Renal cortical epithelial cell (primary cell): ENCODE measurements at places on chromosomes 12 and 14. TPM values are rescaled to one million over a fixed set of nuclear protein-coding genes. Genes with fewer than 3 reads are reported as not detected.

IAPP gene
- not detected in 2 replicates for total RNA-seq

INHBE gene
- total RNA-seq = 1.0 and 3.1 TPM in 2 replicates

CLEC7A gene
- total RNA-seq = 0.05 TPM in 1 of 2 replicates, not detected in the other

EXOC5 gene
- 74.8 and 83.0 TPM in 2 replicates for total RNA-seq

ACACB gene
- 1.9 and 8.9 TPM in 2 replicates for total RNA-seq

CIROP gene
- total RNA-seq = not detected in 2 replicates

PCNX4 gene
- 62.2 and 169 TPM in 2 replicates for total RNA-seq

OR10AD1 gene
- total RNA-seq = not detected in 2 replicates

SLC10A1 gene
- not detected in 2 replicates for total RNA-seq

GALNT6 gene
- 41.6 and 93.3 TPM in 2 replicates for total RNA-seq

TAS2R9 gene
- total RNA-seq = 0.35 TPM in 1 of 2 replicates, not detected in the other

- no peak for DNase-seq
Observed at GRCh38 chr12:31215518-31216232, 110.3 kb downstream of the SINHCAF start.

DNA sequence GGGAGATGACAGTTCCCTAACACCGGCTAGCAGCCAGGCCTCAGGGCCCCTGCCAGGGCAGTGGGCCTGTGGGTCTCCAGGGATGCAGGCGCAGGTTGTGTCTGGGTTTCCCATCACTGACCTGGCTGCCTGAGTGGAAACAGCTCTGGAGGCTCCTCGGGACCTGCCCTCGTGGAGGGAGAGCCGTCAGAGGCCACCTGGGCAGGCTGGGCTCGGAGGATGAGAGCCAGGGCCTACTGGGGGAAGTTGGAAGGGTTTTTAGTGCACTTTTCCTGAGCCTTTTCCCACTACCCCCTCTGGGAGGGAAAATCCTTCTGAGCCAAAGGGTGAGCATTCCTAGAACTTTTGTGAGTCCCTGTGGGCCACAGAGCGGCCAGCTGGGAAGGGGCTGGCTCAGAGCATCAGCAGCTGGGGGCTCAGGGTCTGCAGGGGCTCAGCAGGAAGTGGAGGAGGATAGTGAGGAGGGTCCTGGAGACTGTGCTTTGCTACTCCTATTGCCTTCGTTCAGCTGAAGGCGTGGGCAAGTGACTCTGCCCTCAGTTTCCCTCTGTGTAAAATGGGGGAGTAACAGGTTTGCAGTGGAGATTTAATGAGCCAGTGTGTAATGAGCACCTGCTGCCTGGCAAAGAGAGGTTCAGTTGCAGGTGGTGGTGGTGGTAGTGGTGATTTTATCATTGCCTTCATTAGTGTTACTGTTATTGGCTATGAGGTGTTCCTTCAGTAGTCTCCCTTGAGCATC lies 1.8 kb downstream of the SH2B3 start:
- no peak for DNase-seq

- DNase-seq = no peak
Observed at GRCh38 chr14:74085828-74086227, 1.1 kb downstream of the LIN52 start.

- peak; percentile 55 for DNase-seq
Observed at GRCh38 chr14:55271572-55272298, 514 bp downstream of the FBXO34 start.

DNA sequence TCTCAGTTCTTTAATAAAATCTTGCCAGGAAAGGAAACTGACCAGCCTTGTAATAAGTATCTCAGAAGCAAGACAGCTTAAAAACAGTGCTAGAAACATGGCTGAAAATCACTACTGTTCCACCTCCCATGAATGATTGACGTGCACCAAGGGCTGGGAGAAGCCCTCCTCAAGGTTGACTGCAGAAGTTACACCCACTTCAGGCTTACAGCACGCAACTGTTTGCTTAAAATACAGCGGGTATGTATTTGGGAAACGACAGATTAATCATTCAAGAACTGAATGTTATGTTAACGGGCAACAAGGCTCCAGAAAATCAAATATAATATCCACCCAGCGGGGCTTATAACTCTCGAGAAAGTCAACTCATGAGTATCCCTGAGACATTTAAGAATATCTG lies 22.1 kb downstream of the PRKD1 start:
- peak; percentile 83 for DNase-seq

DNA sequence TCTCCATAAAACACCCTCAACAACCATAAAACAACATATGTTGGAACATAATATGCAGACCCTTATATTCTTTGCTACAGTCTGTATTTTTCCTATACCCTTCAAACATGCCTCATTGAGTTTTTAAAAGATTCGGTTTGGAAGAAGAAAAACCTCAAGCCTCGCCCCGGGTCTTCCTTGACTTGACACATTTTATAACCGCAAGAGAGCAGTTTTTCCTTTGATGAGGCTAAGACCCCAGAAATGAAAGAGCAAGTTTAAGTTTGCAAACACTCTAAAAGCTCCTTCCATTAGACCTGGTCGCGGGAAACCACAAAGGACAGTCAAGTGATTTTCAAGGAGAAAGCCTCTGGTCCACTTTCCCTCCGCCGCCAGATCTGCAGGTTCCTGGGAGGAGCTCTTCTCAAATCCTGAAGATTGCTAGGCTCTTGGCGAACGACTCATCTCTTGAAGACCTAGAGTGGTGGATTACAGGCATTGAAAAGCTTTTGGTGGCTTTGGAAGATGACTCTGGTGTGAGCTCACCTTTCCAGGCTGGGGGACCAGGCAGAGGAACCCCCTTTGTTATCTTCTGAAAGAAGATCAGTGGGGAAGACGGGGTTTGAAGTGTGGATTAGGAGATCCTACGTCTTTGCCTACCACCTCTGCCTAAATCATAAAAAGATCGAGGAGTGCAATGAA lies at the start of gene ASCL4:
TSS of gene ASCL4 (plus strand) at position 356 of the 681 bp plus-strand sequence. CDS start 515 bp downstream, outside the sequence.
- no peak for DNase-seq

DNA sequence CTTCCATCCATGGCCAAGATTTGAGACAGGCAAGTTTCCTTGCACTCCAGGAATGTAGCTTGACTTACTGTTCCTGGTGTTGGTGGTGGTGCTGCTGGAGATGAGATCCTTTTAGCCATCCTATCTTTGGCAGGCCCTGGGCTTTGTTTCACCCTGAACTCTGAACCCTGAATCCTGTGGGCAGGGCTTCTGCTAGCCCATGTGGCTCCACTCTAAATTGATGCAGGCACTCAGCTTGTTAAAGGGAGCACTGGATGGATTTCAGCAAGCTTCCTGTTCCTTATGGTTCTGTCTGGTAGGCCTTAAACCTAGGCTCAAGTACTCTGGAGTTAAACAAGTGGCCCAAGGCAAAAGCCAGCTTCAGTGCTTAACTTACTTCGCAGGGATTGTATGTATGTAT lies 138.2 kb downstream of the RGS6 start:
- DNase-seq = no peak

- no peak for DNase-seq
Observed at GRCh38 chr12:51450333-51450732, 25.7 kb downstream of the SLC4A8 start.

DNA sequence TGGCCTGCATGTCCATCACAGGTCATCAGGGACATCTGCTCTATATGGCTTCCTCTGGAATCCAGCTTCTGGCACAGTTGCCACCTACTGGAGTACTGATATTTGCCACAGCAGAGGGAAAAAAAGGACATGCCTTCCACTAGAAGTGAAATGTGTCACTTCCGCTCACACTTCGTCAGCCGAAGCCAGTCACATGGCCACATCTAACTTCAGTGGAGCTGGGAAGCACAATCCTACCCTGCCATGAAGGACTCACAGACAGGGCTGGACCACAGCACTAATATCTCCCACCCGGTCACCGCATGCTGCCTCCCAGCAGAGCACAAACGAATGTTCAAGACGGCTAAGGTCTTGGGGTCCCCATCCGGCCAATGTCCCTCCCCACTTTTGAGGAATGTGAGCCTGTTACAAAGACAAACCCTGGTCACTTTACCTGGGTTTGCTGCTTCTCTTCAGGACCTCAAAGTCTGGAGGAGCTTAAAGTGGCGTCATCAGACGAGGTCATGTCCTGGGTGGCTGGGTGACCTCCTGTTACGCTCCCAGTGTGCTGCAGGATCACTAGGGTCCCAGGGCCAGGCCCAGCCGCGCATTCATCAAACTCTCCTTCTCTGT lies 98.6 kb downstream of the GCH1 start:
- no peak for DNase-seq

- no peak for DNase-seq
Observed at GRCh38 chr14:52000696-52001095, 11.3 kb downstream of the RTRAF start.

DNA sequence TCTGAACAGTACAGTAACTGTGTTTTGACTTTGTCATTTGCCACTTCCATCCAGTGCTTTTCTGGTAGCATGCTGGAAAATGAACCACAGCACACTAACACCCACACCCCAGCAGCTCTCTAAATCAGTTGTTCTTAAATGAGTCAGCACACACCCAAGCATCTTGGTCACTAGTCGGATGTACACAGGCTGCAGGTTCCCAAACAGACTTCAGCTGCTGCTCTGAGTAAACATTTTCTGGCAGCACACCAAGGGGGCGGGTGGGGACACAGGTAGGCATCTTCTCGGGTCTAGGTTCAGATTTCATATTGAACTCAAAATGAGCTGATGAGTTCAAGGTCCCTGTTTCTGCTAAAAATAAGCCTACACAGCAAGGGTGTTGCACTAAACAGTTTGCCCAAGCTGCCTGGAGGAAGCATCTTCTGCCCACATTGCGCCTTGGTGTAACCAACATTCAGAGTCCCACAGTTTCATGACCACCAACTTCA lies 39.8 kb downstream of the IFNG start:
- peak; percentile 11 for DNase-seq

DNA sequence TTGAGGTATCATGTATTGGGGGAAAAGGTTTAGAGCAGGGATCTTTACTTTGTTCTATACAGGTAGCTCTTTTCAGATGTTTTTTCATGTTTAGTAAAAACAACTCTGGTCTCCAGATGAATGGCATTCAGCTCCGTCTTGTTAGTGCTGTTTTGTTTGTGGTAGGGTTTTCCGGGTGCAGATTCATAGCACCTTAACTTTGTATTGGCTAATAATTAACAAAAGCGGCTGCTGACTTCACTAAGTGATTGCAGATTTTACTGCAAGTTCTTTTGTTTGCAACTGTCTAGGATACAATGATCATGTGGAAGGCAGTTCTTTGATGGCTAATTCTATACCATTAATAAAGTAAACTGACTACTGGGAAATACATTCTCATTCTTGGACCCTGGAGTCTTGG lies 32.2 kb upstream of the BHLHE41 start:
- peak; percentile 94 for DNase-seq

- peak; percentile 99 for DNase-seq
Observed at GRCh38 chr12:96427269-96427729, 27.1 kb upstream of the CDK17 start.

DNA sequence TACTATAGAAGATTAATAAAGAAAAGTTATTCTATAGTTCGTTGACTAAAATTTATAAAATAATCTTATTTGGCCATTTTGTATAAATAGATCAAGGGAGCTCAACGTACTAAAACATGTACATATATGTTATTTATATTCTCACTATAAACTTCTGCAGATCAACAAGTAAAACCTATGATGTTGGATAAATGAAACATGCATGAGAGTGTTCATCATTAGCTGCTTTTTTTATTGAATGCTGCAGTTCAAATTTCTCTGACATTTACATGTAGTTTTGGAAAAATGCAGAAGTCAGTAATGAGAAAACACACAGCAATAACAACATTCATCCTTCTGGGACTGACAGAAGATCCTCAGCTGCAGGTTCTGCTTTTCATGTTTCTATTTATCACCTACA lies at the start of gene OR6C68:
TSS of gene OR6C68 (plus strand) at position 301 of the 400 bp plus-strand sequence. CDS start at position 301, 0 bp downstream.
- no peak for DNase-seq

DNA sequence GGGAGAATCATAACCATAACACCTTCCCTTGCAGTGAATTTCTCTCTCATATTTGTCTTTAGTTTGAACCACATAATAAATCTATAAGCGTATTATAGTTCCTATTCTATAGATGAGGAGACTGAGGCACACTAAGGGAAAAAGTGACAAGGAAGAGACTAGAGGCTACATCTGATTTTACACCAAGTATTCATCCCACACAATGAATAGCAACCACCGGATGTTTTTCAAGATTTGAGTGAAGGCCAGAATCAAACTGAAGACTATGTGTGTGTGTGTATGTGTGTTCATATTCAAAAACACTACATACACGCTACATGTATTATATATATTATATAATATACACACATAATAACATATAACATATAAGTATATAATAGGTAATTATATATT lies 4.7 kb downstream of the ASB2 start:
- no peak for DNase-seq

DNA sequence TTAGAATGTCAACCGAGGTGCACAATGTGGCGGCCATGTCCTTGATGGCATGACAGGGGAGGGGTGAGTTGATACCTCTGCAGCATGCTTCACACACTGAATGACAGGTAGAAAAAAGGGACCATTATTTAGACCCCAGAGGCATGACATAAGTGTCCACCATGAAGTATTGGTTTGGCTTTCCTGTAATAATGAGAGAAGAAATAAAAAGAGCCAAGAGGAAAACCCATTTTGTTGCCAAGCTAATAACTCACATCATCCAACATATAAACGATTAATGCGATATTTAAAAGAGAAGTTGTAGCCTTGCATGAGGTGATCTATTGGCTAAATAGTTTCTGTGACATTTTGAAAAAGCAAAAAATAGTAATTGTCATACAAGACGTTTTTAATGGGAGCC lies 343.4 kb downstream of the LRIG3 start:
- no peak for DNase-seq

DNA sequence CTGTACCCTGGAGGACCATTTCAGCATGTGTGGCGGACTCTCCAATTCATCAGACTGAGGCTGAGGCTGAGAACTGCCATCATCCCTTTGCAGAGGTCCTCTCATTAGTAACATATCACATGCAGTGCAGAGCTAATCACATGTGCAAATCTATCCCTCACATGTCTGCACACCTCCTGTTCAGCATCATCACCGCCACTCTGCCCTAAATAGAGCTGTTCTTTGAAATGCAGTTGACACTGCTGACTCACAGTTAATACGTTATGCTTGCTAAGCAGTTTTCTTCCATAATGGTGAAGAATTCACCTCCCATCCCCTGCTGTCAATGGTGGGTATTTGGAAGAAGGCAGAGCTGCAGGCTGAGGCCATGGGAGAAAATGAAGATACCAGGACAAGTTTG lies 85.0 kb upstream of the ANO2 start:
- DNase-seq = no peak

DNA sequence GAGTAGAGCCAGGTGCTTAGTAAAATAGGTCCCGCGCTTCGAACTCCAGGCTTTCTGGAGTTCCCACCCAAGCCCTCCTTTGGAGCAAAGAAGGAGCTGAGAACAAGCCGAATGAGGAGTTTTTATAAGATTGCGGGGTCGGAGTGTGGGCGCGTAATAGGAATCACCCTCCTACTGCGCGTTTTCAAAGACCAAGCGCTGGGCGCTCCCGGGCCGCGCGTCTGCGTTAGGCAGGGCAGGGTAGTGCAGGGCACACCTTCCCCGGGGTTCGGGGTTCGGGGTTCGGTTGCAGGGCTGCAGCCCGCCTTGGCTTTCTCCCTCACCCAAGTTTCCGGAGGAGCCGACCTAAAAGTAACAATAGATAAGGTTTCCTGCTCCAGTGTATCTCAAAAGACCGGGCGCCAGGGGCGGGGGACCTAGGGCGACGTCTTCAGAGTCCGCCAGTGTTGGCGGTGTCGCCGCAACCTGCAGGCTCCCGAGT lies 3.6 kb downstream of the SSTR1 start:
- no peak for DNase-seq
